ENCODE measurements at places on chromosomes 1 and 21. TPM values are rescaled to one million over a fixed set of nuclear protein-coding genes. Genes with fewer than 3 reads are reported as not detected.

Gene FAM72D
- polyA plus RNA-seq, result 1.2 TPM

Gene ADAMTS5
- not detected for polyA plus RNA-seq

Gene VWA5B1
- not detected for polyA plus RNA-seq

Gene ERVH48-1
- not detected for polyA plus RNA-seq

Gene HFM1
- polyA plus RNA-seq, result not detected

Gene TNNT2
- polyA plus RNA-seq, result not detected

Gene BLACAT1
- not detected for polyA plus RNA-seq

Measured in endothelial cell of umbilical vein (primary cell).